ENCODE measurements at places on chromosomes 5 and 9.

DNA sequence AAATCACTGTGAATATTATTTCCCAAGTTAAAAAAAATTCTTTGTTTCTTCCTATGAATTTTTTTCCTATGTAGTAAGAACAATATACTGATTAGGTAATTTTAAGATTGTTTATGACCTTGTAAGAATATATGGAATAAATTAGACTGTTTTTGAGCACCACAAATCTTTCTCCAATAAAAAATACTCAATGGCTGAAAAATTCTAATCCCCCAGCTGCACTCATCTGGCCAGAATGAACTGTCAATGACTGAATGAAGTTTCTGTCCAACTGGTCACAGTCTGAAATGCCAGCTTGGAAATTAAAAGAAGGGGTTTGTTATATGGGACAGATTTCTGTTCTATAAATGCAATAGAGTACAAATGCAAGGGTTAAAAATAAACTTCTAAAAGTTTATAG is 569.5 kb upstream of the SEMA6A start:
- DNase-seq: no peak

DNA sequence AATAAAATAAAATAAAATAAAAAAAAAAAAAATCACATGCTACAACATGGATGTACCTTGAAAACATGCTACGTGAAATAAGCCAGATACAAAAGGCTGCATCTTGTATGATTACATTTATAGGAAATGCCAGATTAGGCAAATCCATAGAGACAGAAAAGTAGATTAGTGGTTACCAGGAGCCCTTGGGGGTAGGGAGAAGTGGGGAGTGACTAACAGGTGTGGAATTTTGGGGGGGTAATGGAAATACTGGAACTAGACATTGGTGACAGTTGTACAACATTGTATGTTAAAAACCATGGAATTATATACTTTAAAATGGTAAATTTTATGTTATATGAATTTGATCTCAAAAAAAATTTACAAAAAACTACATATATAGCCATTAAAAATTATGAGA is 47.3 kb downstream of the SLC1A1 start:
- no peak for DNase-seq

- peak; percentile 53 for DNase-seq
Observed at GRCh38 chr5:81425569-81425968, 31.6 kb upstream of the ACOT12 start.

- peak; percentile 16 for DNase-seq
Observed at GRCh38 chr5:97163360-97163764, 19.7 kb downstream of the RIOK2 start.

- peak; percentile 98 for DNase-seq
Observed at GRCh38 chr9:94139672-94140417, 55.6 kb downstream of the PTPDC1 start.

DNA sequence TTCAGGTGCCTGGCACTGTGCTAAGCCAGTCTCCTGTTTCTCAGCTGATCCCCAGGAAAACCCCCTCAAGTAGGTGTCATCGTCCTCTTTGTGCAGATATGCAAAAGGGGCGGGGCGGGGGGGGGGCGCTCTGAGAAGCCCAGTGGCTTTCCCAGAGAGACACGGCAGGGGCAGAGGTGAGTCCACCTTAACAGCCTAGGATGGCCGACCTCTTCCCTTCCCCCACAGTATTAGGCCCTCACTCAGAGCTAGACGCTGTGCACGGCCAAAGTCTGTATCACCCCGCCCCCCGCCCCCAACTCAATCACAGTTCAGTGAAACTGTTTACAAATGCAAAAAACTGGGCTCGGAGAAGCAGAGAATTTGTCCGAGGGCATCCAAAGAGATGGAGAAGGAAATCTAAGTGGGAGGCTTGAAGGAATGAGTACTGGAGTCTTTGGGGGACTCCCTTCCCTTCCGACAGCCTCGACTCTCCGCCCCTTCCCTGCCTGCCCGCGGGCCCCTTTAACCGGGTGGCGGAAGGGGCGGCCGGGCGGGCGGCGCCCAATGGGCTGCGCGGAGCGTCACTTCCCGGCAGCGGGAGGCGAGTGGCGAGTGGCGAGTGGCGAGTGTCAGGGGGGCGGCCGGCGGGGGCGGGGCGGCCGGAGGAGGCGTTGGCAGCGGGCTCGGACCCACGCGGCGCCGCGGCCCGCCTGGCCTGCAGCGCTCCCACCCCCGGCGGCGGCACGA is at the start of gene ERGIC1:
Gene ERGIC1 (plus strand): TSS at position 566 of the 729 bp plus-strand sequence. CDS start 163 bp downstream, at position 729.
- peak; percentile 84 for DNase-seq

GRCh38 chr5:149172261-149172660 is 31.0 kb downstream of the ABLIM3 start:
- peak; percentile 86 for DNase-seq

DNA sequence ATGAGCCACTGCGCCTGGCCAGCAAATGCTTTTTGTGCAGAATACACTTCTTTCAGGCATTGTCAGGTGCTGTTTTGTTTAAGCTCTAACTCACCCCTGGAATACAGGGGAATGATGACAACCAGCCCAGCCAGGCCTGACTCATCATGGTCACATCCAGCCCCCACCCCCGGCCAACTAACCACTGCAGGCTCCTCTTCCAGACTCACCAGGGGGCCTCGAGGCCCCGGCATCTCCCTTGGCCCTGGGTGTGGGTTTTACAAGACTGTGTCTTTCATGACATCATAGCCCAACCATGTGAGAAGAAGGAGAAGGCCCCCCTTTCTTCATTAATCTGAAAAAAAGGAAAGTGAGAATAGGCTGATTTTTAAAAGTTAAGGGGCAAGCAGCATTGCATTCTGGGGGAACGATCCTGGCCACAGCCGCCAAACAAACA is 35.5 kb downstream of the OLFML2A start:
- DNase-seq: peak; percentile 99

DNA sequence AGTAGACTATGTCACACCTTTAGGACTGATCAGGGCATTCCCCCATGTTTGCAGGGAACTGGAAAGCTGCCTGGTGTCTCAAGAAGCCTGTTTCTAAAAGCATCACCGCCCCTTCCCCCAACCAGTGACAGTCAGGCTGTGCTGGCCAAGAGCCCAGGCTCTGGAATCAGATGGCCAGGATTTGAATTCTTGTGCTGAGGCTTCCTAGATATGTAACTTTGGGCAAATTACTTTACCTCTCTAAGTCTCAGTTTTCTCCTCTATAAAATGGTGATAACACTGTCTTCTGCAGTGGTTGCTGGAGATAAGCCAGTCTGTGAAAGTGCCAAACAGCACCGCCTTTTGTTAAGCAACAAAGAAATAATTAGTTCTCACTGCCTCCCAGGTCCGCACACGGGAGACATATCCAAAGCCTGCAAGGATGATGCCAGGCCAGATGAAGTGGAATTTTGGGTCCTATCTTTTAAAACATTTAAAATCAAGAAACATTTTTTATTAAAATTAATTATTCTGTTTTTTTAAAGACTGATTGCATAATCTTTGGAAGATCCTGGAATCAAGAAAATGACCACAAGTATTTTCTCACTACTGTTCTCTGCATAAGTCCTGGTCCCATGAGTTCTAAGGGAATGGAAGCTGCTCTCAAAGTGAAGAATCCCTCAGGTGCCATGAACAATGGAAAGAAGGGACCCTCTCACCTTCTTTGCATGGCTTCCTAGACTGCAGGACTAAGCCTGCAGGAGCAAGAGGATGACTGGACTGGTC is 13.9 kb downstream of the SLC31A2 start:
- DNase-seq: peak; percentile 54

- no peak for DNase-seq
Observed at GRCh38 chr9:130186051-130186450, 13.8 kb downstream of the NCS1 start.

- DNase-seq: no peak
Observed at GRCh38 chr5:111779922-111780292, 22.9 kb upstream of the NREP start.

DNA sequence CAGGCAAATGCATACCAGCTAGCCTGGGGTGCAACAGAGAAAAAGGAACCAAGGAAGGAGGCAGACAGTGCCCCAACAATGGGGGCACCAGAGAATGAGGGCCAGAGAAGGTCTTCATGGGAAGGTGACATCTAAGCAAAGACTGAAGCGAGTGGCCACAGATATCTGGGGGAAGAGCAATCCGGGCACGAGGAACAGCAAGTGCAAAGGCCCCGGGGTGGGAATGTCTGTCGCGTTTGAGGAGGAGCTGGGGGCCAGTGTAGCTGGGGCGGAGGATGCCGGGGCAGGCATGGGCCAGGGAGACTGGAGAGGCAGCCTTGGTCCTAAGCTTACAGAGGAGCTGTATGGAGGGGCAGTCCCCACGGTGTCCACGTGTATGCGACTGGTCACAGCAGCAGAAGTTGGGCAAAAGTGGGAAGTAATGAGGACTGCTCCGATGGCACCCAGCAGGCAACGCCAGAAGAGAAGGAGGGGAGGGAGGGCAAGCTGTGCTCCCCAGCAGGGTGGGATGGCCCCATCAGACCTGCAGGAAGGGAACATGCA is 19.1 kb downstream of the EEIG1 start:
- DNase-seq: no peak

DNA sequence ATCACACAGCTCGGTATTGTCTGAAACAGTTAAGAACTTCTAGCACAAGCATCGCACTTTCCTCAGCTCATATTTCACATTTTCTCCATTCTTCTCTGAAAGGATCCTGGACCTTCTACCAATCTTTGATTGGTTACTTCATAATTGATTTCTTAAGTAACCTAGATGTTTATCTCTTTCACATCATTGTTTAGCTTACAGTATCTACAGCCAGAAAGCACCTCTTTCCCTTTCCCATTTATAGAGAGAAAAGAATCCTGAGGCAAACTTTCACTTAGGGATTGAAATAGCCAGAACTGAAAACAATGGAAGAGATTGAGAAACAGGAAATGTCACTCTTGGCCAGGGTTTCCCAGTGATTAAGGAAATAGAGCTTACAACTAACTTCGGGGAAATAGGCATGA is 2.5 kb downstream of the IL33 start:
- DNase-seq: peak; percentile 84

- no peak for DNase-seq
Observed at GRCh38 chr5:81269751-81270393, 31.5 kb upstream of the ZCCHC9 start.

DNA sequence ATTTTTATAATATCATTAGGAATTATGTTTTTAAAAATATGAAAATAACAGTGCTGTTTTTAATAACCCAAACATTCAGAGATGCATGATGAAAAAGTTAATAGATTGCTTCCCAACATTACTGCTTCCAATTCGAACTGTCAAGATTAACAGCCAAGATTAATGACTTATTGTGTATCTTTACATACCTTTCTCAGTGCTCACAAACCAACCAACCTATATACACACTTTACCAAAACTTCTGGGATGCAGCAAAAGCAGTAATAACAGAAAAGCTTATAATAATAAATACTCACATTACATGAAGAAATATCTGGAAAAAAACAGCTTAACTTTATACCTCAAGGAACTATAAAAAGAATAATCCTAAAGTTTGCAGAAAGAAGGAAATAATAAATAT is 82.1 kb downstream of the TMEM232 start:
- DNase-seq: no peak

DNA sequence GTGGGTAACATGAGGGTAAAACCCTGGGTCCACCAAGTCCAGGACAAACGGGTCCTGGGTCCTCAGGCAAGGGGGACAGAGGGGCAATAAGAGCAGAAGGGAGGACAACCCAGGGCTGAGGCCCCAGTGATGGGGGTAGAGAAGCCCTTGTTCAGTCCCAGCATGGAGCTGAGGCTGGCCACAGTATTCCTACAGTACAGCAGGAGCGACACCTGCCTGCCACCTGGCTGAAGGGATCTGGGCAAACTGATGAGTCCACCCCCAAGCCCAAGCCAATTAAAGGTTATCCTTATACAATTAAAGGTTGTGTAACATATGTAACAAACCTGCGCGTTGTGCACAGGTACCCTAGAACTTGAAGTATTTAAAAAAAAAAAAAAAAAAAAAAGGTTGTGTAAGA is 97.7 kb upstream of the LRRTM2 start:
- no peak for DNase-seq

DNA sequence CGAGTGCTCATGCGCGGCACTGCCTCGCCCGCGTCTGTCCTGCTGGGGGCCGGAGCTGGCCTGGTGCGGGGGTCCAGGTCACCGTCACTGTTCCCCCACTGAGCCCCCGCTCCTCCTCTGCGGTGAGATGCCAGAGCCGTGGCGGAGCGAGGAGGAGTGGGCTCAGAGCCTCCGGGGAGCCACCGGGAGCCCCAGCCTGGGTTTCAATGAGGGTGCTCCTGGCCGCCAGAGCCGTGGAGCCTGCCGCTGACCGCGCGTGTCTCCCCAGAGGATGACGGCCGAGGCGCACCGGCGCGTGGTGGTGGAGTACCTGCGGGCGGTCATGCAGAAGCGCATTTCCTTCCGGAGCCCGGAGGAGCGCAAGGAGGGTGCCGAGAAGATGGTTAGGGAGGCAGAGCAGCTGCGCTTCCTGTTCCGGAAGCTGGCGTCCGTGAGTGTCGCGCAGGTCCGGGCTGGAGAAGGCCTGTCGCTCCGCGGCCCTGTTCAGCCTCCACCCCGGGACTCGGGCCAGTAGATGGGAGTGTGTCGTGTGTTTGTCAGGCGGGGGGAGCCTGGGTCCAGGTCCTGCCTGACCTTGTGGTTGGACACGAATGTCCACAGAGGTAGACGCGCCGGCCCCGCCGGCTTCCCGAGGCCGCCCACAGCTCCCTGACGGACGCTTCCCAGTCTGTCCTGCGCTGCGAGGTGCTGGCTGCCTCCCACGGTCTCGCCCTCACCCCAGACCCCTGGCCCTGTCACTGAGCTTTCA is 22.0 kb downstream of the EXOC3 start:
- no peak for DNase-seq

DNA sequence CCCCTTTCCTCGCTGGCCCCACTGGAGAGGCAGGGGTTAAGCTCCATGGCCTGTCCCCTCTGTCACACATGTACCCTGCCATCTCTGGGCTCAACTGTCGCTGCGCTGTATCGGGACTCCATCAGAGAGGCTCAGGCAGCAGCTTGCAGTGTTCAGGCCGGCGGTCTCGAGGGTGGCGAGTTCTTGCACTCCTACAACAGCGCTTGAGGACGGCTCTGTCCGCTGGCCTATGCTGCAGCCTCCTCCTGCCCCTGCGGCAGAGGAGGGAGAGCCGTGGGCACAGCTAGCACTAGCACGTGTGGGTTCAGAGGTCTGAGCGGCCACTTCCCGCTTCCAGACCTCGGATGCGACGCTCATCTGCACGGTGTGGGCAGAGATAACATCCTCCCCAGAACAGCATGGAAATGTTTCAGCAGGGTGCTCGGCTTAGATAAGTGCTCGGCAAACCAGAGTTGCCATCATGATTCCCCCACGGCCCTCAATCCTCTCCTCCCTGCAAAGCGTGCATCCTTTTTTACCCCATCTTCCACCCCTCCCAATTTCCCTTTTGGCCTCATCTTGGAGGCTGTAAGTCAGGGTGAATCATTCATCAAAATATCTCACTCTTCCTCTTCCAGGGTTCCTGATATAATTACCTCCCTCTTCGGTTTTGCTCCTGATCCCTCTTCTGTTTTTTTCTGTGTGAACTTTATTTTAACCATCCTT is 41.9 kb upstream of the FUBP3 start:
- no peak for DNase-seq

- DNase-seq: peak; percentile 62
Observed at GRCh38 chr9:82410306-82410705, 421.7 kb downstream of the SPATA31D1 start.

- DNase-seq: no peak
Observed at GRCh38 chr5:104452550-104452949, 890.0 kb upstream of the NUDT12 start.

GRCh38 chr9:26331223-26331622 is 561.4 kb downstream of the CAAP1 start:
- DNase-seq: no peak

Measured in iris pigment epithelial cell (primary cell).